ENCODE measurements at places on chromosomes 4 and X.

DNA sequence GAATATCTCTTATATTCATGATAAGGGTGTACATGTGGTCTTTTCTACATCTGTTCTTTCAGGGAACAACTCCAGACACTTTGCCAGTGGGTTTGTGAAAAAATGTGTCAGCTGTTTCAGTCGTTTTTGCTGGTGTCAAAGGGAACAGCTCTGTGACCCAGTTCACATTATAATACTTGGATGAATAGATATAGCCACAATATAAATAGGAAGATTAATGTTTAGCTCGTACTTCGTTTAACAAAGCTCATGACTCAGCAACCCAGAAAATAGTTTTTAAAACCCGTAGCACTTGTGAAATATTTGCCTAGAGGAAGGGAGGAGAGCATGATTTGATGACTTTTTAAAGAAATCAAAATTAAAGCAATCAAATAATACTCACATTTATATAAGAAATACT lies 7.9 kb downstream of the LIAS start:
- no peak for DNase-seq

DNA sequence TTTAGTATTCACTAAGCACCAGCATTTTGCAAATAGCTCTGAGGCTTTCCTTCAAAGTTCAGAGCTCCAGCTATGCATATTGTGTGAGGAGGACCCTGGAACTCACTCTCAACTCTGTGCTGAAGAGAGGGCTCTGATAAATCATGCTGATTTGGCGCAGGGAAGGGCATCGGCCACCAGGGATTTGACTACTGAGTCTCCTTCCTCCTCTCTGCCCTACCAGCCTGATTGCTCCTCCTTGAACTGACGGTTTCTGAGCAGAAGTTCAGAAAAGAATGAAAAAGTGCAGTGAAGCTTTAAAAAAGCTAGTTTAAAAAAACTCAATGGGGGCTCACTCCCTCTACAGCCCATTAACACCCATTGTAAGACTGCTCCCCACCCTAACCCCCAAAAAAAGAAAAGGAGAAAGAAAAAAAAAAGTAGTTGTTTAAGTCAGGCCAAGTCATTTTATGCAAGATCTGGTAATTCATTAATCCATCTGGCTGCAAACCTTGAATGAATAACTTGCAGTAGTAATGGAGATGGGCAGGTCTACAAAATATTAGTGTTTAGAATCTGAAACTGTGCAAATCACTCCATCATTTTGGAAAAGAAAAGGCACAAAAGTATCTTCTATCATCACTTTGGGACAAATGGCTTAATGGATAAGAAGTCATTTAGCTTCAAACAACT lies 13.3 kb downstream of the PPARGC1A start:
- no peak for DNase-seq

- DNase-seq: peak; percentile 24
These were observed 854 bp downstream of the RNF113A start for GRCh38 chrX:119870626-119871131.

DNA sequence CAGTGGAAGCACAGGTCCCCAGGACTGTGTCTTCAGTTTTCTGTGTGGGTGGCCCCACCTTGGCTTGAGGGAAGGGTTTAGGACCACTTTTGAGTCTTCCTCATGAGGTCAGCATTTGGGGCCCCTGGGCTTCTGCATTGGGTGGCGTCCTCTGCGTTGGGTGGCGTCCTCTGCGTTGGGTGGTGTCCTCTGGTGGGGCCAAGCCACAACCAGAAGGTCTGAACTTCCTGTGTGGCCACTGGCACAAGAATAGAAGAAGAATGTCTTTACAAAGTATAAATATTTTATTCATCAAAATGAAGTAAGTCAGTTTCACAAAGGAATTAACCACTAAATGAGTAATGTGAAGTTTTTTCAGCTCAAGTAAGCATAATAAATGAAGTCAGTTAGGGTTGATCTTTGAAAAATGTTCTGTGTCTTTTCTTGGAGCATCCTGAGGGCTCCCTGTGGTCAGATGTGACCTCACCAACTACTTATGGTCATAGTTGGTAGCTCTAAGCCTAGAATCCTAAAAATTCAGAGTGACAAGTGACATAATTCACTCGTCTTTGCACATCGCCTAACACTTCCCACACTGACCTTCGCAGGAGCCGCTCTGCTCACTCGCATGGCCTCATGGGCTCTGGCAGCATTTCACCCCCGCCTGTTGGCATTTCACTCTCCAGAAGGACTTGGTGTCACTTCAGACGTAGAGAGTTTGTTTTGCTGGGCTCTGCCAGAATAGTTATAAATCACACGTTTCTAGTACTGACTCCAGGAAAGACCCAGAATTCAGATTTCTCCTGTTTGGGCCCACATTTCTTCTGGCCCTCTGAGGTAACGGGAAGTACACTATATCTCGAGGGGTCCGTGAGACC lies 39.0 kb upstream of the HGFAC start:
- peak; percentile 39 for DNase-seq

GRCh38 chrX:49061916-49062315 lies 3.1 kb downstream of the CCDC120 start:
- no peak for DNase-seq

GRCh38 chr4:8913858-8914460 lies 42.3 kb upstream of the HMX1 start:
- no peak for DNase-seq

DNA sequence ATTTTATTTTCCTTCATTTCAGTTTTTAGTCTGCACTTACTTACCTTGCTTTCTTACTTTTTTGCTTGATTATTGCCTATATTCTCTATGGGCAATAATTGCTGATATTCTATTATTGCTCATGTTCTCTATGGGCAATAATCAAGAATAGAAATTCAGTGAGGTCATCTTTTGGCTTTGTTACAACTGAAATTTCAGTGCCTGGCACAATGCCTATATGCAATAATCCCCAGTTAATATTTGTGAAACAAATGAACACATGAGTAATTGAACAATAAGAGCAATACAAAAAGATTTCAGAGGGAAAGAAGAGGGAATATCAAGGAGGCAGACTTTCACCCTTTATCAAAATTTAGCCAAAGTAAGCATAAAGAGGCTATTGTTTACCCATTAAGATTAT lies 48.6 kb upstream of the ARSJ start:
- DNase-seq: no peak

- peak; percentile 49 for DNase-seq
These were observed at the start of gene CNKSR2 for GRCh38 chrX:21374163-21374993. CNKSR2 (plus strand) TSS chrX:21374418; CDS start chrX:21374898, 480 bp downstream.

DNA sequence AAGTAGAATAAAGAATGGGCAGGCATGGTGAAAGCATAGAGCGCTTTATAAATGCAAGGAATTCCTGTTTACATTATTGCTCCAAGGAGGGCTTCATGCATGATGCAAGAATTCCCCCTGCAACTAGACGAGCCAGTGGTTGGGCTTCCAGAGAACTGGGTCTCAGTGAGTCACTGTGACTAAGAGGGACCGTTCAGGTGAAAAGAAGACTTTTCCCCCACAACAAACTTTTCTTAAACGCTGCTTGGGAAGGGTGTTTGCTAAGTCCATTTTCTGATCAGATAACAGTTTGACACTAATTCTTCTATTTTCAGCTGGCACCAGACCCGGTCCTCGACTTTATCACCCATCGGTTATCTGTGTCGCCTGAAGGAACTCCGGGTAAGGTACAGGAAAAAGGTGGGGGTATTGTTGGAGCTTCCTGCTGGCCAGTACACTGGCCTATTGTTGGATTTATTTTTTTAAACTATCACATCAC lies 40.1 kb downstream of the LDB2 start:
- DNase-seq: no peak

- DNase-seq: peak; percentile 10
These were observed 60.0 kb downstream of the FHDC1 start for GRCh38 chr4:152996111-152996571.

- DNase-seq: peak; percentile 61
These were observed 35.2 kb upstream of the SCD5 start for GRCh38 chr4:82833696-82834313.

GRCh38 chrX:107675823-107676555 lies 47.7 kb downstream of the PRPS1 start:
- DNase-seq: peak; percentile 44

DNA sequence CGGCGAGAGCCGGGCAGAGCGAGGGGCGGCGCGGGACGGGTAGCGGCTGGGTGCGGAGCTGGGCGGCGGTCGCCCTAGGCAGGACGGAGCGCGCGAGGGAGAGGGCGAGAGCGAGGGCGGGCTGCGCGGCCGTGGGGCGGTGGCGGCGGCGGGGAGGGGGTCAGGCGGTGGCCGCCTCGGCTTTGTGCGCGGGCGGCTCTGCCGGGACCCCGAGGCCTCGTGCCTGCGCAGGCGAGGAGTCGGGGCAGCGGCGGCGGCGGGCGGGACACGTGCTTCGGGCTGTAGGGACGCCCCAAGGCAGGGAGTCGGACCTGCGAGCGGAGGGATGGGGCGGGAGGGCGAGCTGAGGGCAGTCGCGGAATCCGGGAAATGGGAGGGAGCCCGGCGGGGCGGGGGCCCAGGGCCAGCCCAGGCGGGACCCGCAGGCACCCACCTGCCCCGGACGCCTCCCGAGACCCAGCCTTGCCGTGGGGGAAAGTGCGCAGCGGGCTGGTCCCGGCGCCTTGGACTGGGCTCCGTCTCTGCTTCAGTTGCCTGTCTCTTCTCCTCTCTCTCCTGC lies 465 bp downstream of the BMPR1B start:
- no peak for DNase-seq

DNA sequence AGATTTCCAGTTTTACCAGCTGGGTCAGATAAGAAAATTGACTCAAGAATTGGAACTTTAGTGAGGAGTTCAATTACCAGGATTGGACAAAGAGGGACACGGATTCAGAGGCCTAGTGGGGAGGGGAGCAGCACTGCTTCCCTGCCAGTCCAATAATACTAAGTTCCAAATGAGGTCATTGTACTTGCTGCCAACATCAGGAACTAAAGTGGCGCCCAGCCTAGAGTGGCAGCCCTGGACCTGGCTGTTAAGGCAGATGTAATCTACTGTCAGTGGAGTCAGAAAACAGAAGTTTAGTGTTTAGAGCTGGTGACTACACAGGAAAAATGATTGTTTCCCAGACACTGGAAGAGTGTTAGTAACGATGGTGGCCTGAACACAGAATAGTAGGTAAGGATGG lies 42.7 kb upstream of the RAPGEF2 start:
- DNase-seq: no peak

GRCh38 chr4:162497564-162498167 lies 333.9 kb upstream of the FSTL5 start:
- peak; percentile 54 for DNase-seq

DNA sequence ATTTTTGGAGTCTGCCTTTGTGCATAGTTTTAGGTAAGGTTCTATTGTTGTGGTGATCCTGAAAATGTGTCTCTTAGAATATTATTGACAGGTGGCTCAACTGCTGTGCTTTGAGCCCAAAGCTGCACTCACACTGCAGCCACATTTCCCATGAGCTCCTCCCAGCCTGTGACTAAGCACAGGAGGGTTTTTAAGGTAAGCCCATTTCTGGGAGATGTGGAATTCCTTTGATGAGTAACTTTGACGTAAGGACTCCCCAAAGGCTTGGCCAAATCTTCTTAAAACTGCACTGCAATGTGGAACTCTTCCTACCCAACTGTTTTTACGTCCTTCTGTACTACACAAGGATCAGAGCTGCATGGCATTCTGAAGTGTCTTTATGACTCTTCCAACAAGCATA lies 20.0 kb upstream of the TMPRSS11A start:
- no peak for DNase-seq

DNA sequence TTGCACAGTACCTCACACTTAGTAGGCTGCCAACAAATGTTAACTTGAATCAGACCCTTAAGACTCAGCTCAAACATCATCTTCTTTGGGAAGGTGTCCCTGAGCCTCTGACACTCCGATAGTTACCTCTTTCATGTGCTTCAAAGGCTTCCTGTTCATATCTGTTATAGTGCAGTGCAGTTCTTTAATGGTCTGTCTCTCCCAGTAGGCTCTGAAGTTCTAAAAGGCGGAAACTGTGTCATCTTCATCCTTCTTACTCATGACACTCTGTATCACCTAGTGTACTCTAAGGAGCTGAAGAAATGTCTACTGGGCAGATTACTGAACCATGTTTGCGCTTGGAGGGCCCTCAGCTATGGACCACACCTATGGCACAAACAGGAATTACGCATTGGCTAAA lies 2.1 kb upstream of the DIAPH2 start:
- DNase-seq: no peak

DNA sequence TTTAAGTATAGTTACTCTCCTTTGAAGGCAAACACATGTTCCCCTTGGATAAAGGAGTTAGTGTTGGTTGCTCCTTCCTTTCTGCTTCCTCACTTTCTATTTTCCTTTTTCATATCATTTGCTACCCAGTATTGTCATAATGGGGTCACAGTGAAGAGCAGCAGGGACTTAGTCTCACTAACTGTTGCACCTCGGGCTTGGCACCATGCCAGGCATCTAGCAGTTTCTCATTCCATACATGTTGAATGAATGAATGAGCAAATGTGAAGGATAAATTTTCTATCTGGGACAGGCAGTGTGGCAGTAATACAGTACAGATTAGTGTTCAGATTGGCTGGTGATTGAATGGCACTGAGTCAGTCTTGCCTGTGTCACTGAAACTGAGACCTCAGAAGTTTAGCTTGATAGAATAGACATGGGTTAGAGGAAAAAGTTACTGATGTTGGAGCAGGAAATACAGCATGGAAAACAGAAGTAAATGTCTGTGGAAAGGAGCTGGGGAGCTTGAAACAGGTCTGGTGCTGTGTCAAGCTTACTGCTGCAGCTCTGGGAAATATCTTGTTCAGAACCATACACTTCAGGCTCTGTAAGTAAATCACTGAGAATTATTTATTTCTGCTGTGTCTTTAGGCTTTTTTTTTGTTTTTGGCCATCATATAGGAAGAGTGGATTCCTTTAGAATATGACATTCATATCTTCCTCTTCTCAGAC lies 55.8 kb upstream of the PITX2 start:
- no peak for DNase-seq

GRCh38 chr4:184514121-184514988 lies 40.0 kb upstream of the IRF2 start:
- peak; percentile 95 for DNase-seq

DNA sequence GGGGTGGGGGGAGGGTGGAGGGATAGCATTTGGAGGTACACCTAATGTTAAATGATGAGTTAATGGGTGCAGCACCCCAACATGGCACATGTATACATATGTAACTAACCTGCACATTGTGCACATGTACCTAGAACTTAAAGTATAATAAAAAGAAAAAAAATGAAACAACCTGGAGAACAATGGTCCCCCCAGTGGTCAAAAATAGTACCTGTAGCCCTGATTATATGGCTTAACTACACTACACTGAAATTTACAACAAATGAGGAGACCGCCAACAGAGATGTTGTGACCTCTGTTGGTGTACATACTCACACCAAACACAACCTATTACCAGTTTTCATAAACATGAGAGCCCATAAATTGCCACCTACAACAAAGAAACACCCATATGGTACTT lies 7.3 kb upstream of the MAGEE1 start:
- no peak for DNase-seq

GRCh38 chr4:14446311-14446710 lies 556.0 kb upstream of the CPEB2 start:
- peak; percentile 30 for DNase-seq

DNA sequence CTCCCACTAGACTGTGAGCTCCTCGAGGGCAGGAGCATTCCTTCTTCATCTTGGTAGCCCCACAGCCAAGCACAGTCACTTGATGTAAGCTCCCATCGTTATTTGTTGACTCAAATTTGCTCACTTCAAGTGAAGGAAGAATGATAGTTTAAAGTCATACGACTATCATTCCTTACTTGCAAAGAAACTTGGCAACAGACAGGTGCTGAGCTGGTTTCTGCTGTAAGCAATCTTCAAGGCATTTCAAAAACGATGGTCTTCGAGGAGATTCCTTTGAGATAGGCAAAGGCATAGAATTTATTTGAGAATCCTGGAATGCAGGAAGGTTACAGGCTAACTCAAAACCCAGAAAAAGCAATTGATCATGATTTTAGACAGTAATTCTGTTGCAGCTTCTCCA lies 64.8 kb downstream of the QDPR start:
- DNase-seq: no peak

- DNase-seq: no peak
These were observed 221.9 kb downstream of the SNCA start for GRCh38 chr4:89615051-89615450.

All from suppressor macrophage treated with lipopolysaccharide for 1 hour (primary cell).